ENCODE measurements at places on chromosomes 3 and 15. TPM values are rescaled to one million over a fixed set of nuclear protein-coding genes. Genes with fewer than 3 reads are reported as not detected.

DNA sequence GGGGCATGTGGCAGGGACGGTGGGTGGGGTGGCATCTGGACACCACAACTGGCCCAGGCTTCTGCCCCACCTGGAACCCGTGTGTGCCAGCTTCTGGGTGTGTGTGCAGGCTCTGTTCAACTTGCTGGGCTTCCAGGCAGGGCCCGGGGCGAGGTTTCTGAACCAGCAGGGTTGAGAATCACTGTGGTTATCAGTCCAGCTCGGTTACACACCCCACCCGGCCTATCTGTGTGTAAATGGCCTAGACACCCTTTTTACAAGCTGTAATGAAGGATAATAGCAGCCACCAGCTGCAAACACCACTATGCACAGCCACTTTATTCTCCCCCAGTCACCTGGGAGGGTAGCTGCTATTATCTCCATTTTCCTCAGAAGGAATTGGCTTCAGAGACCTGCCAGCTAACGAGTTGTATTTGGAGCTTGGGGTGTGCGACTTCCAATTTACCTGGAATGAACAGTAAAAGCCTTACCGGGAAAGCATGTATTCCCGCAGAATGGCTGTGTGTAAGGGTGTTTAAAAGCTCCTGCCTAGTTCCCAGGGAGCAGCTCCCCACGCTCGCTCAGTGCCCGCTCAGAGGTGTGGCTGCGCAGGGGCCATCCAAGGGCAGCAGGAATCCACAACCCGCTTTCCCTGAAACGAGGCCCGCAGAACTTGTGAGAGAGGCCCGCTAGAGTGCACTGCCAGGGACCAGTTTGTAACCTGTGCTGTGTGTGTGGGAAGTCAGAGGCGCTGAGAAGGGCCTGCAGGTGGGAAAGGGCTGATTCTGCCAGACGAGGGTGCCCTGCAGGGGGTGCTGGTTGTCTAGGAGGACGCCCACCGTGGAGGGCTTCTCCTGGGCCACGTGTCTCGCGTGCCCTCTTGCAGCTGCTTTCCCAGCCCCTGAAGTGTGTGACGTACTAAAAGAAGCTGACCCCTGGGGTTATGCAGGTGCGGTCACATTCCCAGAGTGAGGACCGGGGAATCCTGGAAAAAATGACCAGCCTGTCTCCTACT, 83.5 kb downstream of the C3orf70 start:
- no peak for DNase-seq

DNA sequence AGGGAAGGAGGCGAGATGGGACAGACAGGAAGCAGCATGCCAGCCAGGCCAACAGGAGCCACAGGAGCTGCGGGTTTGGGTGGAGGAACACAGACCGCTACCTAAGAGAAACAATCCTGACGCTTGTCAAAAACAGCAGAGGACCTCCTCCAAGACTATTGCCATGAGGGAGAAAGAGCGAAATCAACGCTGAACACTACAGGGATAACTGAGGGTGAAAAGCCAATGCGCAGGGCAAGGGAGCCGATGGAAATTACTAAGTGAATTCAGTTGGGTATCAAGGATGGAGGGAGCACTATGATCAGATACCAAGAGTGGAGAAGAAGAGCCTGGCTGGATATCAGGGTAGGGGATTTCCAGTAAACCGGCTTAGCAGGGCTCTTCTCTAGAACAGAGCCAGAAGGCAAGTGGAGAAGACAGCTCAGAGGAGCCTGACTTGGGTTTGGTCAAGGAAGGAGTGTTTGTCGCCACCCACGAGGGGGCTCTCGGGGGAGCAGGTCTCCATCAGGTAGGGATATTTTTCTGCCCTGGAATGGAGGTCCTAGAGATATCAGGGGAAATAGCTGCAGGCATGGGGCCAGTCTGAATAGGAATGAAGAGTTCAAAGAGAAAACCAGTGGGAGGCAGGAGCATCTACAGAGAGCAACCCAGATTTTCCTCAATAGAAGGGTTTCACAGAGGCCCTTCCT, 48.4 kb downstream of the SLC41A3 start:
- DNase-seq, result no peak

- no peak for DNase-seq
Observed at GRCh38 chr15:63256433-63257274, 20.8 kb upstream of the APH1B start.

DNA sequence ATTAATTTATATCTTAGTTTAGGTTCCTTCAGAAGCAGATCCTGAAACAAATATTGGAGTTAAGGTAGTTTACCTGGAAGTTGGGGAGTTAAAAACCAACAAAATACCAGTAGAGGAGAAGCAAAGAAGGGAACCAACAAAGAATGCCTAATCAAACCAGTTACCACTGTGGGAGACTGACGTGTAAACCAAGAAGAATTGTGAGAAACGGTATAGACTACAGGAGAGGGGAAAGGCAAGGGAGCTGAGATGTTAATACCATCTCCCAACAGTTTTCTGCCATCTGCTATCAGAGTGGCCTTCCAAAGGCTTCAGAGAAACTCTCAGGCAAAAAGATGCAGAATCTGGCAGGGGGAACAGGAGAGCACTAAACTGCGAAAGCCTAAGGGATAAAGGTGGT, 53.5 kb downstream of the BFSP2 start:
- DNase-seq, result no peak

DNA sequence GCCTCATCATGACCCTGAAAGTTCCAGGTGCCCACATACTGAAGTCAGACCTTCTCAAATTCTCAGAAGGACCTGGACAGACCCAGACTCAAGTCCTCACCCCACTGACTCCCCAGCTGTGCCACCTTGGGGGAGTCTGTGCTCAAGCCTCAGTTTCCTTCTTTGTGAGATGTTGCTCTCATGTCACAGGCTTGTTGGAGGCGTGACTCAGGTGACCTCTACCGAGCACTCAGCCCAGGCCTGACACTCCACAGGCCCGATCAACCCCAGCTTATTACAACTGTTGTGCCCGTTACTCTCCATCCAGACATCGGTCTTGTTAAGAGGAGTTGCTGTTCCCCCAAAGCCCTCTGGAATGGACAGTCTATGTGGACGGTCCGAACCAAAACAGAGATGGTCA, 276.1 kb upstream of the LYSMD4 start:
- no peak for DNase-seq

DNA sequence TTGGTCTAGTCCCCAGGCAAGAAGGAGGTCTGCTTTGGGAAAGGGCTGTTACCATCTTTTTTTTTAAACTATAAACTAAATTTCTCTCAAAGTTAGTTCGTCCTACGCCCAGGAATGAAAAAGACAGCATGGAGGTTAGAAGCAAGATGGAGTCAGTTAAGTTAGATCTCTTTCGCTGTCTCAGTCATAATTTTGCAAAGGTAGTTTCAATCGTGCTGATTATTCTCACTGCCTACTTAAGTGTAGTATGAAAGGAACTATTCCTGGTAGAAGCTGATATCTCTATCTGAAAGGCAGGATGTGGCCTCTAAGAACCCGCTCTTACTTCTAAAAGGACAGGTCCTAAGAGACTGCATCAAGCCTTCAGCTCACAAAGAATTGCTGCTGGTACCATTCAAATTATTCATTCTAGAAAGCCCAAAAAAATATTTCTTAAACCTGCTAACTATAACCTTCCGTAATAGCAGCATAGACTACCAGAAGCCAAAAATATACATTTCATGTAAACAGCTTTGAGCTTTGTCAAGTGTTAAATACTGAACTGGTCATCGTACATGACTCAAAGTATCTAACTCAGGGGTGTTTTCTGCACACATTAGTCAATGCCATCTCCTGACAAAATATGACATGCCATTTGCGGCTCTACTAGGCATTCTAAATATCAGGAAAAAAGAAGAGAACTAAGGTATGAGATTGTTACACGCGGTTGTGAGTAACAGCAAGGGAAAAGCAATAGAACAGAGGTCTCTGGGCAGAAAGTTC, 96.0 kb upstream of the CCDC80 start:
- DNase-seq, result no peak

DNA sequence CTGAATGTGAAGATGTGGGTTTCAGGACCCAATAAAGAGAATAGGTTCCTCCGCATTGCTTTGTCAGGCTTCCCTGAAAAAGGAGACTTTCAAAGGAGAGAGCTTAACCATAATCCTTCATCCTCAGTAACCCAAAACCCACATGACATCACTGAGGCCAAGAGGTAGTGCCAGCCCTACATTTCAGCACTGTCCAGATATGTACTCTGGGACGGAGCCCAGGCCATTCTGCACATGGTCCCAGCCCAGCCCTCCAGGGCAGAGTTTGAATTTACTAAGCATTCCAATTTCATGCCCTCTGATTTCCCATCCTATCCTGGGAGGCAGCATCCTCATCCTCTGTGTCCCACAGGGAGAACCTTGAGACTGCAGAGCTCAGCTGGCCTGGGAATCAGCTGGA, 210.5 kb downstream of the GABRB3 start:
- DNase-seq, result no peak

GRCh38 chr3:177778633-177779032, 581.4 kb upstream of the TBL1XR1 start:
- DNase-seq, result no peak

DNA sequence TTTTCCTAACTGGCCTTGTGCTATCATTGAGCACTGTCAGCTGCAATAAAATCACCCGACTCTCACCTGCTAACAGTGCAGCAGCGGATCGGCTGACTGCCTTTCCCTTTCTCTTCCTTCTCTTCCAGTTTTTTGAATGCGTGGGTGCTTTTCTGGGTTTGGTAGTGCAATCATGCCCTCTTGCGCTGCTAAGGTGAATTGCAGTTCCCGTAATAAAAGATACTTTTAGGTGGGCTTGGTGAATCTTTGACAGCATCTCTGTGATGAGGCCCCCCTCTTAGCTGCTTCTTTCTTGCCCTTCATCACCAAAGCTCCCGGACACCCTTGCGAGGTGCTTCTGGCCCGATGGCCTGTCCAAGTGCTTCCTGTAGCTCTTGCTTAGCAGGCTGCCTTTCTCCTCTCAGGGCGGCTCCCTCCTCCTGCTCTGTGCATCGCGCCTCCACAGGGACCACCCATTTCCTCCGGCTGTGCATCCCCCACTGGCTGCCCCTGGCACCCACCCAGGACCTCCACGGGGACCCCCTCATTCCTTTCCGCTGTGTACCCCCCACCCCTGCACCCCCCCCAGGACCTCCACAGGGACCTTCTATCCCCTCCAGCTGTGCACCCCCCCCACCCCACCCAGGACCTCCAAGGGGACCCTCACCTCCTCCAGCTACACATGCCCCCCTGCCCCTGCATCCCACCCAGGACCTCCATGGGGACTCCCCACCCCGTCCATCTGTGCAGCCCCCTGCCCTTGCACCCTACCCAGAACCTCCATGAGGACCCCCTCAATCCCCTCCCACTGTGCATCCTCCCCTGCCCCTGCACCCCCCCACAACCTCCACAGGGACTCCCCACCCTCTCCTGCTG, 50.8 kb upstream of the RPL32 start:
- DNase-seq, result peak; percentile 44

DNA sequence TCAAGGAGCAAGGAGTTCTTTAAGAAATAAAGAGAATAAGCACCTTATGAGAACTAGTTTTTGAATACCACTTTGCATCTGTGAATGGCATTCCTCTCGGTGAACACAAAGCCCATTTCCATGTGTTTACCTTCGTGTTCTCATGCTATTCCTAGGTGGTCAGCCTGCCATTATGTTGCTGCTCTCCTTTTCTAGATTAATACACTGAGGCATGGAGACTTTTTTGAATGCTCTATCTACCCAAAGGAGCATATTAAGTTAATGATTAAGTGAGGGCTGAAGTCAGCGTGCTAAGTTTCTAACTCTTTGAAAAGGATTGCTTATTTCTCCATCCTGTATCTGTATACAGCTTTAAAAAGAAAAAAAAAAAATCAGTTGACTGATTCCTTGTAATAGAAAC, 394.5 kb downstream of the MECOM start:
- DNase-seq, result no peak

DNA sequence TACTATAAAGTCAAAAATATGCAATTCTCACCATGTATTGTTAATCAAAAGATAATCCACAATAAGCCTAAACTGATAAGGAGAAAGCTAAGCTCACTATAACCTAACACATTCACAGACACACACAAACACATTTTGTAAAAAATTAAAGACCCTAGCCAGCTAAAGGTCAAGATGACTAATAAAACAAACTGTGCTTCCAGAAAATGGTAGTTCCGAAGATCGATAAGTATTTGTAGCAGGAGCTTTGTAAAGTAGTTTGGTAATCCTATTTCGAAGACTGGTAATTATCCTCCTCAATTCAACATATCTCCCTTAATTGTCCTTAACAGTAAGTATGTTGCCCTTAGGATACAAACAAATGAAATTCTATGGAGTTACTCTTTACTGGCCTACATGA, 62.9 kb upstream of the CHMP2B start:
- no peak for DNase-seq

- no peak for DNase-seq
Observed at GRCh38 chr3:142104763-142105162, 44.6 kb downstream of the TFDP2 start.

- no peak for DNase-seq
Observed at GRCh38 chr3:185881926-185882325, 55.9 kb downstream of the TRA2B start.

Gene SI
- not detected for total RNA-seq

Gene GP9
- total RNA-seq, result not detected

Gene C3orf22
- total RNA-seq, result not detected

Gene DBR1
- 8.3 TPM for total RNA-seq

Gene HDC
- total RNA-seq, result 0.65 TPM

Gene A4GNT
- not detected for total RNA-seq

Gene SPTBN5
- 3.4 TPM for total RNA-seq

Gene P2RY12
- 0.94 TPM for total RNA-seq

Gene LYSMD4
- 9.8 TPM for total RNA-seq

Gene CMTM8
- total RNA-seq, result 4.4 TPM

Gene CLK3
- 44.0 TPM for total RNA-seq

Gene HACD2
- 9.1 TPM for total RNA-seq

Measured in Right ventricle myocardium superior (tissue), 1 donor.